ENCODE measurements at places on chromosomes 4 and X.
A peak's percentile ranks its signal among the peaks of the same experiment; 100 is the strongest.

DNA sequence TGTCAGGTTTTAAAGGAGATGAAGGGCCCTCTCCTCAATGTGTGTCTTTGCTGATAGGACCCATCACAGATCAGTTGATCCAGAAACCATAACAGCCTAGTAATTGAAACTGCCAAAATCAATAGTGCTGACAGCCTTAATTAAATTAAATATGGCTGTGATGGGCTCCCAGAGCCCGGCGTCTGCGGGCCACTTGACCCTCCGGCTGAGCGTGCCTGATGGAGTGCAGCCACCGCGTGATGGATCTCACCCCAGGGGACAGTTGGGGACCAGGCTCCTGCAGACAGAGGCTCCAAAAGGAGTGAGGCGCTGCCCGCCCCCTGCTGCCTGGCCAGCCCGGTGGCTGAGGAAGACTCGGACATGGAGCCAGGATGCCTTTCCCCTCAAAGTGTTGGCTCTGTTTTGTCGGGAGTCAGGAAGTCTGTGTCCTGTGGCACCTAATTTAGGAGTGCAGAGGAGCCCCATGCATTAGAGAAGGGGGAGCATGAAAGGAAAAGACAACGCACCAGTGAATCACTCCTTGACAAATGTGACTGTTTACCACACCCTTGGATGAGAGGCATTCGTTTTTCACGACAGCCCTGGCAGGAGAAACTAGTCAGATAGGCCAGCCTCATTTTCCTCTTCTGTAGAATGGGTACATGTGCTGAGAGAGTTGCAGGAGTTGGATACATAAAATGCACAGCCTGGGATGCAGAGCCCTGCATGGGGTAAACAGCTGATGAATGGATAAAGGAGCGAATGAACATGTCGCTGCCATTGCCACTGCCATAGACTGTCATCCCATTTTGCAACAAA lies 40.9 kb upstream of the MSX1 start:
- DNase-seq = no peak

DNA sequence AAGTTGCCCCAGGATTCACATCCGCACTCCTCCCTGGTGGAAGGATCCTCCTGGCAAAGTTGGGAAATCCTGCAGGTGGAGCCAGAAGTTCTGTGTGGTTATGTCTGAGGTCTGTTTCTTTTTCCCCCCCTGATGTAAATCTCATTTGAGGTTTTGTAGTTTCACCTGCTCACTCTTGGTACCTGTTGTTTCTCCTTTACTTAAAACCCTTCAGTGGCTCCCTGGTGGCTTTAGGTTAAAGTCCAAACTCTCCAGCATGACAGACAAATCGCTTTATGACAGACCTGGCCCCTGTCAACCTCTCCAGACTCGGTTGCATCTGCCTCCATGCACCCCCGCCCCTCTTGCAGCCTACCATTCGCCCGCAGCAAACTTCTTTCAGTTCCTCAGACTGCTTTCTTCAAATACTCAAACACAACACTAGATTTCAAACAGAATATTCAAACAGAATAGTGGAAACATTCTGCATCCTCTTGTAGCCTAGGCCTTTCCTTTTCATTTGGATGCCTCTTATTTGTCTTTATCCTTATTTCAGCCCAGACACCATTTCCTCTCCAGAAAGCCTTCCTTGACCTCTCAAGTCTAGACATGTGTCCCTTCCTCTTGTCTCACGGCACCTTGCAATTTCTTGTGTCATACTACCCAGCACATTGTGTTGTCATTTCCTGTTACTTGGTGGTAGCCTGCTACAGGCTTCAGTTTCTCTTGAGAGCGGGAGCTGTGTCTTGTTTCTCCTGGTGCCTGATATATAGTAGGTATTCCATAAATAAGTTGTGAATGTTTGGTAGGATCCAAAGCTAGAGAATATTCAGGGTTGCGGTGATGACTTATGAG lies 24.8 kb downstream of the IL13RA1 start:
- DNase-seq = no peak

DNA sequence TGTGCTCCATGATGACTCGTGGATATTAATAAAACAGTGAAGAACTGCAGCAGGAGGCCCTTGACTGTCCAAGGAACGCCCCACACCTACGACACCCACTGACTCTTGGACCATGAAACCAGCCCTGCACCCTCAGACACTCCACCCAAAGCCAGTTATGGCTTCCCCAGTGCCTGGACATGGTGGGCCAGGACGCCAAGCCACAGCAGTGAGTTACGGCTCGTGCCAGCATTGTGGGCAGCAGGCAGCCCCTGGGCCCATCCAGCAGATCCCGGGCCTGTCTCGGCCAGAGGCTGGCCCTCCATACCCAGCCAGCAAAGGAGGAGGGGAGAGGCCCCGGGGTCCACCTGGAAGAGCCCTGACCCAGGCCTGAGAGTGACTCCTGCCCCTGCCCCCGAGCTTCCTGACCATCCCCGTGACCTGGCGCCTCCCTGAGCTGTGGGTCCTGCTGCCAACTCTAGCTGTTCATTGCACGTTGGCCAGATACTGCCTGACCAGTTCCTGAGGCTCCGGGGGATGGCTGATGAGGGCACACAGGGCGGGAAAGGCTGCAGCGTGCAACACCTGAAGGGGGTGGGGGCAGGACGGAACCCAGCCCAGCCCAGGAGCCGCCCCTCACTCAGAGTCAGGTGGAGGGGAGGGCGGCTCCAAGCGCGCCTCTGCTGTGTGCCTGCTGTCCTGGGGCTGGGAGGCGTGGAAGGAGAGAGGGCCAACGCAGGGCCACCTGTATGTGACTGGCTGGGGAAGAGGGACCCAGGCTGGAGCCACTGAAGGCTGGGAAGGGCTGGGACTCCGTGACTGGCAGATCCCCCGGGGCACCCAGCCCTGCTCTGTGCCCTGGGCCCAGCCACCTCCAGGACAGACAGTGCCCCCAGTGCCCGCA lies 739 bp downstream of the SLC49A3 start:
- DNase-seq = no peak

DNA sequence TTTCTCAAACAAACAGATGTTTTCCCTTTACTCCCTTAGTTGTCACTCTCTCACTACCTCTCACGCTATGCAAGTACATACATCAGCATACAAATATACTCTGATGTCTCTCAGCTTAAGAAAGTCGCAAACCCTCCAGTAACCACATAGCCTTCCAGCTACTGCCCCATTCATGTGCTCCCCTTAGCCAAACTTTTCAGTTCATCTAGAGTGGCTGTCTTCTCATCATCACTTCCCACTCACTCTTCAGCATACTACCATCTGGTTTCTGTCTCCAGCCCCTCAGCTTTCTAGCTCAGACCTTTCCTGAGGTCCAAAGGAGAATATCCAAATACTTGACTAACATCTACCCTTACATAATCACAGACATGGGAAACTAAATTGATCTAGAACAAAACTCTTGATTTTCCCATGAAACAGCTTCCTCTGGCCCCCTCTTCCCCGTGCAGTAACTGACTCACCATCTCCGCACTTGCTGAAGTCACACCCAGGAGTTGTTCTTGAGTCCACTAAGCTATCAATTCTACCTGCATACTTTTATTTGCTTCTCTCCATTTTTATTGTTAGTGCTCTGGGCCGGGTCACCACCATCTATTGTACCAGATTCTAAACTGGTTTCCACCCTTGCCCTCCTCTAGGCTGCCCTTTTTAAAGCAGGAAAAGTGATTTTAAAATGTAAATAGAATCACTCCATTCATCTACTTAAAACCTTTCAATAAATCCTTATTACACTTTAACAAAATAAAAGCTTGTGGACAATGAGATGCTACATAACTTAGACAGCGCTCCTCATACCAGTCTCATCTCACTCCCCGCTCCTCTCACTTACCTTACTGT lies 57.2 kb downstream of the CASP6 start:
- no peak for DNase-seq

- DNase-seq = no peak
Observed at GRCh38 chr4:155010376-155010775, 198.1 kb upstream of the NPY2R start.

- DNase-seq = no peak
Observed at GRCh38 chrX:140342410-140342809, 162.5 kb downstream of the SOX3 start.

GRCh38 chr4:15598644-15599043 lies 56.5 kb downstream of the FBXL5 start:
- DNase-seq = no peak

GRCh38 chr4:145956288-145956890 lies 17.8 kb upstream of the ZNF827 start:
- no peak for DNase-seq

GRCh38 chrX:144006811-144007210 lies 122.9 kb downstream of the UBE2NL start:
- no peak for DNase-seq

DNA sequence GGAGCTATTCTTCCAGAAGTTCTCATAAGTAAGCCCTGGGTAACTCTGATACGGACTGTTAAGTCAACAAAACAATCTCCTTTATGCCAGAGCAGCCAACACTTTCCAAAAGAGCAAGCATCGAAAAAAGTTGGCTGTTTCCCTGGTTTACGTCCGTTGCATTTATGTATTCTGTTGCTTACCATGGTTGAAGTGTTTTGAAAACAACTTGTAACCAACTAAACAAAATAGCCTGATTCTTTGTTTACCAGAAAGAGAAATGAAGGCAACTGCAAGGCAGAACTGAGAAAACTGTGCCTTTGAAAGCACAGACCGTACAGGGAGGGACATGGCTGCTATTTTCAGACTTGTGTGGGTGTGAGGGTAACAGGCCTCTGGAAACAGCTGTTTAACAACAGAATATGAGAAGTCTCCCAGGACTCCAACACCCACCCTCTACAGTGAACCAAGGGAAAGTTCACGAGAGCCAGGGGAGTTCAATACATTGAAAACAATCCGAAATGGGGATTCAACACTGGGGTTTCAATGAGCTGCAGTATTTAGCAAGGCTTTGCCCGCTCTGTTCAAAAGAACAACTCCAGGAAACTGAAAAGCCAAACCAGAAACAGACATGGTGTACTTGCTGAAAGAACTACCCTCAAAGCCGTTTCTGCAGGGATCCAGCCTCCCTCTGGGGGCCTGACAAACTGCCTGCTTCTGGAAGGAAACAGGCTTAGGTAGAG lies 95.8 kb upstream of the EGFL6 start:
- no peak for DNase-seq

DNA sequence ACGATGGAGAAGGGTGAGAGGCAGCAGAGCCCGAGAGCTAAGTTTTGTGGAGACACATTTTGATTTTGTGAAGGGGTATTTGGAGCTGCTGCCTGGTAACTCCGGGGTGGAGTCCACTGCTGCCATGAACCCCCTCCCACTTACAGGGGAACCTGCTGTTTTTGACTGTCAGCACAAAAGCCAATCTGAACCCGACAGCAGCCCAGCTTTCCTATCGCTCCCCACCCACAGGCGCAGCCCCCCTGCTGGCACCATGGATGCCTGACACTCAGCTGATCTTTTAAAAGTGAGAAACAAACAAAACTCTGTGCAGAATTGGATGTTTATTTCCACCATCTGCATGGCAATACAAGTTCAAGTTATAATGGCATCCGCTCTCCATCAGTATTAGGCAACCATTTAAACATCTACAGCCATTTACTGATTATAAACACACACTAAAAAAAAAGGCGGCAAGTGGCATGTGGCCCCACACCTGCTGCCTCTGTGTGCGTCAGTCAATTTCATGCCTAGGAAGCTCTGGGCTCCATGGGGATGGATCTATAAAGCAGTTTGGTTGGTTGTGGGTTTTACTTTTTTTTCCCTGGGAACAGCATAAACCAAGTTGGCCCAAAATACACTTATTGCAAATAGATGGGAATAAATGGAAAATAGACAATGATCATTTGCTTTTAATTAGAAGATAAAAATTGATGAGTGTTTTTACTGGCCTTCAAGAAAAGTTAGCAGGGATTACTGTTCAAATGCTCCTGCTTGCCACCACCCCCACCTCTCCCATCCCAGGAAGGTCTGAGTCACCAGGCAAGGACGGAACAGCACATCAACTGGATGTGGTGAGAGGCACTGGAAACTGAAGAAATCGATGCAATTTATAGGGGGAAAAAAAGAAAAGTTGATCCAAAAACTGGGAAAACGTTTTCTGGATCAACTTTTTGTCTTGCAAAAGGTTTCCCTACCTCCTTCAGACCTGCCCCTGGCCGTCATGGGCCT lies 46.0 kb downstream of the SEPSECS start:
- DNase-seq = peak; percentile 3

- no peak for DNase-seq
Observed at GRCh38 chr4:124282301-124282898, 430.1 kb downstream of the ANKRD50 start.

DNA sequence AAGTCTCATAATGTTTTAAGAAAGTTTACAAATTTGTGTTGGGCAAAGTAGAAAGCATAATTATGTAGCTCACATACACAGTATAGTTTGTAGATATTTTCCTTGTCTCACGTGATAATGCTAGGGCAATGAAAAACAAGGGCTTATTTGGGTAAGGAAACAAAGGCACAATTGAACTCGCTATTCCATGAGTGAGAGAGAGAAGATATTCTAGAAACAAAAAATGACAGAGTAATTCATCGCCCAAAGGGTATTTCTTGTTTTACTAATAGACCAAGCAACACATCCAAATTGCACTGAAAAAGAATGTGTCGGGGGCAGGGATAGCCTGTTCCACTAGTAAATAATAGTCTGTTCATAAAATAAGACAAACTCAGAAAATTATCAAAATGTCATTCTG lies 3.6 kb upstream of the ASB11 start:
- DNase-seq = no peak

DNA sequence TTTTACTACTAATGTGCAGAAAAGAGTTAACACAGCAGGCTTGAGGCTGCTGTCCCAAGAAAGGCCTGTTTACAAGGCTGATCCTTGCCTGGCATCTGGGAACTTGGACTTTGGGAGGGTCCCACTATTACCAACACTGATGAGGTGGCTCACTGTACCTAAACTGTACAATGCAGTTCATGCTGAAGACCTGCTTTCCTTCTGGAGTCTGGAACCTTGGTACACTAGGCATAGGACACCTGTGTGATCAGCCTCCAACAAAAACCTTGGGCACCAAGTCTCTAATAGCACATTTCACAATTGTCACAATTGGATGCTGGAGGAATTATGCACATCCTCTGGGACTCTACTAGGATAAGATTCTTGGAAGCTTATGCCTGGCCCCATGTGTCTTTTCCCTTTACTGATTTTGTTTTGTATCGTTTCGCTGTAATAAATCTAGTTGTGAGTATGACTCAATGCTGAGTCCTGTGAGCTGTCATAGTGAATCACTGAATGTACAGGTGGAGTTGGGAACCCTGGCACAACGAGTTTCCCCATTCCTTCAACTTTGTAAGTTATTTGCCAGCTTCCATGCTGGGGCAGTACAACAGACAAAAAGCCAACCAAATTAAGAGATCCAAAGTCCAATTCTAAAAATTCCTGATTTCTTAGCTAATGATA lies 45.9 kb downstream of the TEC start:
- DNase-seq = no peak

- DNase-seq = no peak
Observed at GRCh38 chr4:22712529-22712928, 19.8 kb downstream of the GBA3 start.

- DNase-seq = no peak
Observed at GRCh38 chrX:140724736-140725135, 15.2 kb downstream of the LINC00632 start.

- DNase-seq = no peak
Observed at GRCh38 chrX:65751519-65751918, 84.1 kb downstream of the MSN start.
